ENCODE measurements at places on chromosomes 13 and 19. TPM values are rescaled to one million over a fixed set of nuclear protein-coding genes. Genes with fewer than 3 reads are reported as not detected.

DNA sequence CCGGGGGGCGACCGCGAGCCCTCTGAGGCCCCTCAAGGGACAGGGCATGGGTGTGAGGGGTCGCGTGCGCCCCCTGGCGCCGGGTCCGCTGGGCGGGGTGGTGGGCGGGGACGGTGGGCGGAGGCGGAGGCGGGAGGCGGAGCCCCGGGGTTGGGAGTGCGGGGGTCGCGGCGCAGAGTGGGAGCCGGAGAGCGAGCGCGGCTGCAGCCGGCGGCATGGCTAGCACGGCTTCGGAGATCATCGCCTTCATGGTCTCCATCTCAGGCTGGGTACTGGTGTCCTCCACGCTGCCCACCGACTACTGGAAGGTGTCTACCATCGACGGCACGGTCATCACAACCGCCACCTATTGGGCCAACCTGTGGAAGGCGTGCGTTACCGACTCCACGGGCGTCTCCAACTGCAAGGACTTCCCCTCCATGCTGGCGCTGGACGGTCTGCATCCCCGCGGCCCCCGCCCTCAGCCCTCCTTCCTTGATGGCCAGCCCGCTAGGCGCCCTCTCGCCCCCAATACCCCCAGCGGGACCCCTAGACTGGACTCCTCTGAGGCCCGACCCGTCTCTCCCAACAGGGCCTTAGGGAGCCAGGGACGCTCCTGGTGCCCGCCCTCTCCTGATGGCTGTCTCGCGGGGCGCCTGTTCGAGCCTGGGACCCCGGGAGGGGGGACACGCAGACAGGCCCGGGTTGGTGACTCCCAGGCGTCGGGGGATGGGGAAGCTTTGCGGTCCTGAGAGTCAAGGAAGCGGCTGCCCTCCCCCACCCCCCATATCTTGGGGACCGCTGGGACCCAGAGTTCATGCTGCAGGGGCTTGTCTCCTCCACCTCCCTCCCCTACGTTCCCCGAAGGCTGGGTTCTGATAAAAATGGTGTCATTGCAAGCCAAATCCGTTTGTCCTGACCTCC, at the start of gene CLDN10:
TSS of gene CLDN10 (plus strand) at position 182 of the 903 bp plus-strand sequence. CDS start at position 216, 34 bp downstream.
- peaks cover 56% of the 10 kb centered on the region for H3K27me3 ChIP-seq
- H3K27ac ChIP-seq: no peak within 1 kb of the TSS
- no peak for DNase-seq

DNA sequence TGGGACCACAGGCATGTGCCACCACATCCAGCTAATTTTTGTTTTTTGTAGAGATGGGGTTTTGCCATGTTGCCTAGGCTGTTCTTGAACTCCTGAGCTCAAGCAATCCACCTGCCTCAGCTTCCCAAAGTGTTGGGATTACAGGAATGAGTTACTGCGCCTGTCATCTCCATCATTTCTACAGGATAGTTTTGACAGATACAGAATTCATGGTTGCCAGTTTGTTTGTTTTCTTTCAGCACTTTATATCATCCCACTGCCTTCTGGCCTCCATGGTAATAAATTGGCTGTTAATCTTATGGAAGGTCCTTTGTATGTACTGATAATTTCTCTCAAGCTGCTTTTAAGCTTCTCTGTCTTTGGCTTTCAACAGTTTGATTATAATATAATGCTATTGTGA, 165.2 kb downstream of the RNF17 start:
- H3K27me3 ChIP-seq: peaks cover 57% of the 10 kb centered on the region
- no peaks in the 10 kb centered on the region for H3K36me3 ChIP-seq
- no peak overlapping the region for H3K27ac ChIP-seq
- H3K4me1 ChIP-seq: peaks cover 9% of the 10 kb centered on the region

GRCh38 chr19:3450796-3451411, 29.4 kb downstream of the SMIM24 start:
- H3K27ac ChIP-seq: no peak overlapping the region
- no peaks in the 10 kb centered on the region for H3K27me3 ChIP-seq
- no peak overlapping the region for H3K4me3 ChIP-seq
- DNase-seq: no peak
- H3K36me3 ChIP-seq: no peaks in the 10 kb centered on the region

GRCh38 chr19:13935765-13936510, 2.3 kb downstream of the PODNL1 start:
- H3K27ac ChIP-seq: no peak overlapping the region
- H3K4me3 ChIP-seq: no peak overlapping the region
- H3K27me3 ChIP-seq: peaks cover 2% of the 10 kb centered on the region
- H3K36me3 ChIP-seq: no peaks in the 10 kb centered on the region
- no peak for DNase-seq

The GIPR gene
- 9.5 TPM for total RNA-seq

The RXFP2 gene
- not detected for total RNA-seq

The PGLYRP1 gene
- total RNA-seq: not detected

The IPO5 gene
- 227 TPM for total RNA-seq

Data from activated T-helper 2 cell treated with anti-CD3 and anti-CD28 coated beads, Interferon-gamma antibody, Interleukin-2, Interleukin-4, amounts not matched to agents 10 μg/mL and 5 μg/mL and 100 μg/mL, durations not matched to agents 14 hours and 24 hours and 36 hours (primary cell).